Activated CD4-positive, CD25-positive, alpha-beta regulatory T cell (primary cell): ENCODE measurements at places on chromosomes 11 and 22.

GRCh38 chr11:72924568-72925190, 110.5 kb downstream of the ATG16L2 start:
- no peak for DNase-seq

- DNase-seq, result no peak
Observed at GRCh38 chr11:910044-910588, 494 bp downstream of the CHID1 start.

- no peak for DNase-seq
Observed at GRCh38 chr11:110508786-110509185, 79.0 kb downstream of the FDX1 start.

- no peak for DNase-seq
Observed at GRCh38 chr11:995752-996420, 40.6 kb downstream of the MUC6 start.

DNA sequence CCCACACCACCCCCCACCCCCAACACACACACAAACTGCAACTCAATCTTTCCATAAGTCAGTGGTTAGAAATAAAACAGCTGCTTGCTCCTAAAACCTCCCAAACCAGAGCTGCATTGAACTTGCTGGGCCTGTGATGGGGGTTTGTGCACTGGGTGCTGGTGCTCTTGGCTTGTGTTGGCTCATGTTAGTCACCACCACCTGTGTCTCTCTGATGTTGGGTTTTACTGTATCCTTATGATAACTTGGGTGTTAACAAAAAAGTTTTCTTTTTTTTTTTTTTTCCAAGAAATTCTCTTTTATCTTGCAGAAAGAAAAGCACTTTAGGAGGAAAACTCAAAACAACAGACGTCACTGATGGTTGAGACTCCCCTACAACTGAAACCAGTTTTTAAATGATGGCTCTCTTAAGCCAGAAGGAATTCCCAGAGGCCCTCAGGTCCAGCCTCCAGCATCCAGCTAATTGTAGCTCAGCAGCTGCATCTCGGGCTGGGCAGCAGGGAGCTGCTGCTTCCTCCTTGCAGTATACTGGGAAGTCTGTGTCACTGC, 79.9 kb upstream of the DRD2 start:
- no peak for DNase-seq

DNA sequence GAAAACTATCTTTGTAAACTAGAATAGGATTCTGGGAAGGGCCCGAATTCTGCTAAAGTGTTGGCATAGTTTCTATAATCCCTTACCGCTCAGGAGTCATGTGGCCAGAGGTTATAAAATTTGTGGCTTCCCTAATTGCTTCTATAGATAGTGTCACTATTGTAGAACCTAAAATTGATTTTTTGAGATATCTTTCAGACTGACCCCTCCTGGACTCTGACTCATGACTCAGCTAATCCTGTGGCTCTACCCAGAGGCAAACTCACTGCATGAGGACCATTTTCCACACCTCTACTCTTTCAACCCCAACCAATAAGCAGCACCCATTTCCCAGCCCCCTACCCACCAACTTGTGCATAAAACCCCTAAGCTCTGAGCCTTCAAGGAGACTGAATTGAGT, 61.8 kb upstream of the PRSS23 start:
- DNase-seq, result no peak

GRCh38 chr22:20315337-20316216, 4.3 kb downstream of the DGCR6L start:
- DNase-seq, result no peak

- no peak for DNase-seq
Observed at GRCh38 chr22:49042066-49042465, 785.6 kb downstream of the BRD1 start.

DNA sequence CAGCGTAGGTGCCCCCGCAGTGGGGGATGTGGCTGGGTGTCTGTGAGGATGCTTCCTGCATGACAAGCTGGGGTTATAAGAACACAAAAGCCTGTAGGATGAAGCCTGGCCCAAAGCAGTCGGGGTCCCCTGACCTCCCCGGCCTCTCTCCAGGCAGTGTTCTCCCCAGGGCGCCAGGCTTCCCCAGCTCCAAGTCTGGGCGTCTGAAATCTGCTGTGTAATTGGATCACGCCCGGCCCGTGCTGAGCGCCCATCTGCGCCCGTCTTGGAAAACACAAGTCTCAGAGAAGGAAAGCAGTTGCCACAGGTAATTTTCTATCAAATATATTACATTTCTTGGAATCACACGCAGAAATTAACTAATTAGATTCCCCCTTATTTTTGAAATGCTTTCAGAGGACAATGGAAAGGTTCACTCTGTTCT, 233.3 kb downstream of the CTTN start:
- DNase-seq, result no peak
